ENCODE measurements at places on chromosomes 3 and 15.
A peak's percentile ranks its signal among the peaks of the same experiment; 100 is the strongest.

DNA sequence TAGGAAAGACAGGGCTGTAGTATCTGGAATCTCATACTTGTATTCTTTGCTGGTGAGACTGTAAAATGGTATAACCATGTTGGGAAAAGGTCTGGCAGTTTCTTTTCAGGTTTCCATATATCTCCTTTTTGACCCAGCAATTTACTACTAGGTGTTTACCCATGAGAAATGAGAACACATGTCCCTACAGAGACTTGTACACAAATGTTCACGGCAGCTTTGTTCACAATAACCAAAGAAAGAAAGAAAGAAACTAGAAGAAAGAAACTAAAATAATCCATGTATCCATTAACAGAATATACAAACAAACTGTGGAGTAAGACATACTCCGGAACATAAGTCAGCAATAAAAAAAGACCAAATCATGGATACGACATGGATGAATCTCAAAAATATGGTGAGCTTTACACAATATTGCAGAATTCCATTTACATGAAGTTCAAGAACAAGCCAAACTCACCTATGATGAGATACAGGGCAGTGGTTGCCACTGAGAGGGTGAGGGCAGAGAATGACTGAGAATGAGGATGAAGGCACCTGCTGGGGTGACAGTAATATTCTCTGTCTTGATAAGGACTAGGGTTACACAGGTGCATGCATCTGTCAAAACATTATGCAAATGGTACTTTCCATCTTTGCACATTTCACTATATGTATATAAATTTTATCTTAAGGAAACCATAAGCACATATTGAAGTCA, 2.7 kb downstream of the RFTN1 start:
- DNase-seq = no peak

DNA sequence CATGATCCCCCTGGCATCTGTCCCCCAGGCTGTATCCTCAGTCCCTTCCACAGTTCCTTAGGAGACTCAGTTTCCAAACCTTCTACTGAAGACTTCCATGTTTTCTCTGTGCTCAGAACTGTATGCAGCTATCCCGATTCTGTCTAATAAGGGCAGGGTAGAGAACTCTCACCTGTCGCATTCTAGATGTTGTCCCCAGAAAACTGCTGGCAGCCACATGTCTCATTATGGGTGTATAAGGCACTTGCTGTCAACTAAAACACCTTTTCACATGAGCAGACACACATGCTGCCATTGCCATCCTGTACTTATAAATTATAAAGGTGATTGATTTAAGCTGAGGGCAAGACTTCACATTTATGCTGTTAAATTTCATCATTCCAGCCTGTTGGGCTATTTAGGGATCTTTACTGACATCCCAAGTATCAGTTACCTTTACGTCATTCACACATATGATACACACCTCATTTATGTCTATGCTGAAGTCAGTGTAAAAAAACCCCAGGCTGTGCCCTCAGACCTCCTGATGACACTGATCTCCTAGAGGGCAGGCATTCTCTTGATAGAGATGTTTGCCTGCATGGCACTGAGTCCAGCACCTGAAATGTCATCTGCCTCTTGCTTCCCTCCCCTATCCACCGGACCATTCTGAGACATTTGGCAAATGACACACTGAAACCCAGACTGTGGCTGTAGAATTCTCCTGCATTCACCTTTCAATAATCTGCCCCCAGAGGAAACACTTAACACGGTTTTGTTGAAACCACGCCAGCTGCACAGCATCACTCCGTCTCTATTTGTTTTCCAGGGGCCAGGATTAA, 35.8 kb downstream of the BTD start:
- no peak for DNase-seq

DNA sequence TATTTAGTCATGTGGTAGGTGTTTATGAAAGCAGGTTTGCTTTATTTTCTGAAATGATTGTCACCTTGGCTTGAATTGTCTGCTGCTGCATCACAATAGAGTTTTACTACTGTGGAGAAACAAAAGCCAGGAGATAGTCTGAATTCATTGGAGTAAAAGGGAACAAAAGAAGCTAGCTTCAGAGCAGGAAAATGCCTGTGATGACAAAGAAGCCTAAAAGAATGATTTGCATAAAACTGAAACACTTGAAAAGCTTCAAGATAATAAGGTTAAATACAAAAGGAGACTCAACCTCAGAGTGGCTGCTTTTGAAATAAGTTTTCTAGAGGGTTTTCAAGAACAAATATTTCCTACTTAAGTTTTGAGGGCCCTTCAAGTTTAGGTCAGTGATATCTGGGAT, 138.3 kb downstream of the PTPRG start:
- DNase-seq = no peak

DNA sequence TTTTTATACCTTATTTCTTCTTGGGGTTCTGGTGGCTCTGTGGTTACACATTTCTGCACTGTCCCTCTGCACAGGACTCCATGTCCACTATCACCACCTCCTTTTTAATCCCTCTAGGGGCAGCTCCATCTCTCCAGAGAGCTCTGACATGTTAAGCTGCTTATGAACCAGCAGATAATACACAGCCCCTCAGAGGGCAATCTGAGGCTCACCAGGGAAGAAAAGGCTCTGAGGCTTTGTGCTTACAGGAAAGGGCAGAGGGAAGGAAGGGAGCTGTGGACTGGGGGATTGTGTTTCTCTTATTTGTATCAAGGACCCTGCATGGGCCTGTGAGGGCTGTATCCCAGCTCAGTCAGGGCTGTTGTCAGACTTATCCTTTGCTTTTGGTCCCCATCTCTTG, 164.5 kb downstream of the EPHB1 start:
- DNase-seq = no peak

- no peak for DNase-seq
Observed at GRCh38 chr3:129524081-129524480, 4.4 kb upstream of the RHO start.

GRCh38 chr3:197456261-197457091, 99.3 kb downstream of the BDH1 start:
- peak; percentile 18 for DNase-seq

DNA sequence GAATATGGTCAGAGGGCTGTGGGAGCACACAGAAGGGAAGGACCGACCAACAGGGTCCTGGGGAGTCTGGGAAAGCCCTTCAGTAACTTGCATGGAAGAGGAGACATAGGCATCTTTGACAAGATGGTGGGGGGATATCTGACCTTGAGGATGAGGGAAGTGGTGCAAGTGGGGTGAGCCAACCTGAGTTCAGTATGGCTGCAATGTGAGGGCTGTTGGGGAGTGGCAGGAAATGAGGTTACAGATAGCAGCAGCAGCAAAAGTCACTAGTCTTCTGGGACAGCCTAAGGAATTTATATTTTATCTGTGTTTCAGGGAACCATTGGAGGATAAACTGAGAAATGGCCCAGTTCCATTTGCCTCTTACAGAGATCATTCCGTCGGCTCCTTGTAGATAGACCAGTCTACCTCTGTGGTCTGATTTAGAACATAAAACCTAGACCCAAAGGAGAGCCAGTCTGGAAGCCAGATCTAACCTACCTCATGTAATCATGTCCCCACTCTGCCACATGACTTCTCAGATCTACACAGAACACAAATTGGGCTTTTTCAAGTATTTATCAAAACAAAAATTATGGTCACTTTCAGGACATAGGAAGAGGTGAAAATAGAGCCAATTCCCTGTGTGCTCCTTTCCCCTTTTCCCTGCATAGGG, 75.6 kb downstream of the ST6GAL1 start:
- DNase-seq = no peak

- no peak for DNase-seq
Observed at GRCh38 chr3:23105048-23105447, 98.1 kb upstream of the UBE2E2 start.

GRCh38 chr3:183815951-183816475, 9.4 kb downstream of the MAP6D1 start:
- DNase-seq = no peak

GRCh38 chr3:26653811-26654425, 31.3 kb downstream of the LRRC3B start:
- DNase-seq = no peak
